Urinary bladder (tissue), 4 donors: ENCODE measurements at places on chromosomes 11 and 22. TPM values are rescaled to one million over a fixed set of nuclear protein-coding genes. Genes with fewer than 3 reads are reported as not detected.

The GLYATL1 gene
- 0.79 TPM for total RNA-seq

The SAA4 gene
- total RNA-seq, result not detected

The FXYD6 gene
- 56.2 TPM for total RNA-seq

The CEP126 gene
- total RNA-seq, result 8.2 TPM
